ENCODE measurements at places on chromosomes 5 and 9.
A peak's percentile ranks its signal among the peaks of the same experiment; 100 is the strongest.

GRCh38 chr9:137544176-137544760 lies 5.9 kb downstream of the PNPLA7 start:
- DNase-seq: no peak

GRCh38 chr9:106929471-106930177 lies 66.7 kb downstream of the ZNF462 start:
- DNase-seq: no peak

DNA sequence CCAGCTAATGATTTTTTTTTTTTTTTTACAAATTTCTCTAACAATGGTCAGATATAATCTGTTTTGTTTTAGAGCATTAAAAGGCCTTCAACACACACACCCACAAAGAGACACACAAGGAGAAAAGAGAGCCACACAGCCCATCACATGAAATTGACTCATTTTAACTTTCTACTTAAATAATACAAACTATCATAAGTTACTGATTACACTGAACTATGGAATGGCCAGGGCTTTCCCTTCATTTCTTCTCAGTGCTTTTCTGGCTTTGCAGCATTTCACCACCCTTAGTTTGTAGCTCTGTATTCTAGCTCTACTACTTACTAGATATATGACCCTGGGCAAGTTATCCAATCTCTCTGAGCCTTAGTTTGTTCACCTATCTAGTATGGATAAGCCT lies 13.2 kb downstream of the REEP5 start:
- DNase-seq: no peak

DNA sequence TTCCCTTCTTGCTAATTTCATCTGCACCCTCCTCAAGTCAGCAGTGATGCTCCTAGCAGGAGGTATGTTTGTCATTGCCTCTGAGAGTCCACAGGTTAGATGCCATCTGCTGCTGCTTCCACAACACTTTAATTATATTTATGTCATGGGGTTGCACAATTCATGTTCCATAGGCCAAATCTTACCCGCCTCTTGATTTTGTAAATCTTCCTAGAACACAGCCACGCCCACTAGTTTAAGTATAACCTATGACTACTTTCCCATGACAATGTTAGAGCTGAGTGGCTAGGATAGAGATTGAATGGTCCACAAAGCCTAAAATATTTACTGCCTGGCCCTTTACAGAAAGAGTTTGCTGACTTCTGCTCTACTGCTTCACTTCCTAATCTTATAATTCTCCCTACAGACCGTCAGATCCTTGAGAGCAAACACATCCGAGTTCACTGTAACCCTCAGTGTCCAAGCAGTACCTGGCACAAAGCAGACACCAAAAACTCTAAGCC lies 21.1 kb downstream of the LIFR start:
- DNase-seq: no peak

DNA sequence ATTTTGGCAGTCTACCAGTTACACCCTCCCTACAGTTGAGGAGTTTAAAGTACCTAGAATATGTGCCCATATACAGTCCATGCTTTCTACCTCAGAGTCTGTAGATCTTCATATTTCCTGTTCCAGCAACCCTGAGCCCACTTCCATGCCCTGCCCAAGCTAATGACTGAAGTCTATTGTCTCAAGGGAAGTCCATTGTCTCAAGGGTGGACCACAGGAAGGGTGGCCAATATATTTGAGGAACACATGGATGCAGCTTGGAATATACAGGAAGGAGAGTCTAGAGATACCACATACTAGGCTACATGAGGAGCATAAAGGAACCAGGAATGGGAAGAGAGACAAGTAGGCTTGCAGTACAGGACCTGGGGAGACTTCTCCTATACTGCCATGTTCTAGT lies 274.4 kb downstream of the FER start:
- DNase-seq: no peak

DNA sequence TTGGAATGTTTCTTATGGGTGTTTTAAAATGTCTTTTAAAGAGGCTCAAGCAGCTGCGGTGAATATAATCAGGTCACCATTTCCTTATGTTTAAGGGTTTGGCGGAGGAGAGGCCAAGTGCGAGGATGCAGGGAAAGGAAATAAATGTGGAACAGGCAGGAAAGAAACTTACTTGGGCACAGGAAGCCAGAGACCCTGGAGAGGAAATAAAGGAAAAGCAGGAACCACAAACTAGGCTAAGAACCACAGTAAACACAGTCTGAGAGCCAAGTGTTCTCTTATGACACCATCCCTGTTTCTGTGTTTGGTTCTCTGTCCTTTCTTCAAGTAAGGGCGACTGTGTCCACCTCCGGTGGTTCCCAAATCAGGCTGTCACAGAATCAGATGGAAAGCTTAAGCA lies 166.5 kb downstream of the C9orf152 start:
- DNase-seq: no peak

DNA sequence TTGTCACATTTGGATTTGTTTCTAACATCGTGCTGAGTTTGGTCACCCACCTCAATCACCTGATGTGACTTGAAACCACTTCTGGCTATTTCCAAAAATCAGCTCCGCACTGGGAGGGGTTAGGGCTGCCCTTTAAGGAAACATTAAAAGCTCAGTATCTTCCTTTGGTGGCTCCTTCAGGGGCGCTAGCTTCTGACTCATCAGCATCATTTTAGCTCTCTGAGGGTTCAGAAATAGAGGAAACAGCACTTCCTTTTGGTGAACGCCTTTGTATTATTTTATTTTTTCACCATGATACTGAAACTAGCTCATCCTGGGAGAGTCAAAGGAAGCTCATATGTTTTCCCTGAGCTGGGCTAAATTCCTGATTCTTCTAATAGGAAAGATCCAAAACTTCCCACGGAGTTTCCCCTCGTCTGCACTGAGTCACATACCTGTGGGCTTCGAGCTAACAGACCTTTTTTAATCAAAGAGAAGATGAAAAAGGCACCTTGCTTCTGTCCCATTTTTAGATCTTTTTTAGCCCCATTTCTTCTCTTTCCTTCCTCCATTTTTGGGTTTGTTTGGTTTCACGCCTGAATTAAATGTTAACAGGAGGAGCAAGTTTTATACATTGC lies 48.2 kb downstream of the ROPN1L start:
- DNase-seq: no peak

DNA sequence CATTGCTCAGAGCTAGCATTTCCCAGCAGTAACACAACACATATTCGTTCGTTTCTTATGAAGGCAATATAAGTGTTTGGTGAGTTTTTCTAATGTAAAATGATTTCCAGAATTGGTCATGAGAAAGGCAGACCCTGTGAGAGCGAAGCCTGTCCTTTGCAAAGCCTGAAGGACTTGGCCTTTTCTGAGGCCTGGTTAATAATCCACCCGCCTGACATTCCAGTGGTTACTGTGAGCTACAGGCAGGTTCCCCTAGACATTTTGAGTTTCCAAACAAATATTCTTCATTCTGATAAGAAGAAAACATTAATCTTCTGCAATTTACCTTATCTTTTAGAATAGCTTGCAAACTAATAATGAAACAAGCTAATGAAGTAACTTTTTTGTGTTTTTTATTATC lies 38.0 kb downstream of the ADAMTS16 start:
- DNase-seq: no peak

DNA sequence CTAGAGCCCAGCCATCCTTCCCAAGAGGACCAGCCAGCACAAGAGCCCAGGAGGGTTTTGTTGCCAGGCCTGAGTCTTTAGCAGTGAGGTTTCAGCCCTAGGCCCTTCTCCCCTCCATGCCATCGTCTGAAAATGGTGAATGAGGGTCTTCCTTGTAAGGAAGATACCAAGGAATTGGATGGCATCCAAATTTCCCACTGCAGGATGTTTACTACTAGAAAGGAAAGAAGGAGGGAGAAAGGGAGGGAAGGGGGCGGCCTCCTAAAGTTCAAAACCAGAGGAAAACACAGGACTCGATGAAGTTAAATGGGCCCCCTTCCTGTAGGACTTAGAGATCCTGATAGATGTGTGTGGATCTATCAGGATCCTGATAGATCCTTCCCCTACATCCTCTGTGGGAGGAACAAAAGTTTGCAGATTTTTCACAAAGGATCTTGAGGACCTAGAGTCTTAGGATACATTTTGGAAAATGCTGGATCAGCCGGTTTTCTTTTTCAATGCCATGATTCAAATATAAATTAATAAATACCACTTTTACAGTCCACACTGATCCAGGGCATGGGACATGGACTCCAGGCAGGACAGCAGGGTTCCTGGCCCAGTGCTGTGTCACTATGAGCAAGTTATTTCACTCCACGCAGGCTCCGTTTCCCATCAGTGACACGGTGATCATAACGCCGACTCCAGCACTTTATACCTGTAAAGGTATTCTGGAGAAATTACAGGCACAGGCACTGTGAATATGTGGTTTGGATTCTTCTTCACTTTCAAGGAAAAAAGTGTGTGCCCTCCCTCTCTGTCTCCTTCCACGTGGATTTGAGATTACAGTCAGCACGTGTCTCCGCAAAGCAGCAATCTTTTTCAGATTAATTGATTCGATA lies 40.9 kb downstream of the C5orf15 start:
- DNase-seq: no peak

DNA sequence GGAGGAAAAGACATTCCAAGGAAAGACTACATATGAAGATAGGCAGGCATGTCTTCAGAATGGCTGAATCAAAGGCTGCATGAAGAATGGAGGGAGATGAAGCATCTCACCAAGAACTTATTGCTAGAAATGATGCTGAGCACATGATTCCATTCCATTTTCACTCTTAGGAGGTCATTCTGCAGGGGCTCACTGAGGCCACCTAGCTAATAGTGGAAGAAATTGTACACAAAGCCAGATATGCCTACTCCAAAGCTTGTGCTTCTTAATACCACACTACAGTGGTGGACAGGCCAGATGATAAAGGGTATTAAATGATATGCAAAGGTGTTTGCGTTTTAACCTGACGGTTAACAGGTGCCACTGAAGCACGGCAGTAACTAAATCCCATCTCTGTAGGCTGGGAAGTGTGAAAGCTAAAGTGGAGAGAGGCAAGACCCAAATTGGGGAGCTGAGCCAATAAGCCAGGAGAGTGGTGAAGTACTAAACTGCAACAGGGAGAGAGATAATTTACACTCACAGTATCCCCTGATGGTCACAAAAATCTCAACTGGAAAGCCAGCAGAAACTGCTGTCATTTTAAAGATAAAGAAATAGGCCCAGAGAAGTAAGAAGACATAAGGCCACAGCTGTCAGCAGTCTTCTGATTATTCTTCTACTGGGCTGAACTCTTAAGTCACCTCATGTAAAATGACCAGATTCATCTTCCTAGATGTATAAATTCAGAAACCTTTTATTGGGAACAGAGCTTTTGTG lies 14.6 kb downstream of the NDUFA8 start:
- DNase-seq: no peak

- no peak for DNase-seq
Observed at GRCh38 chr5:1796371-1797102, 3.1 kb downstream of the MRPL36 start.

DNA sequence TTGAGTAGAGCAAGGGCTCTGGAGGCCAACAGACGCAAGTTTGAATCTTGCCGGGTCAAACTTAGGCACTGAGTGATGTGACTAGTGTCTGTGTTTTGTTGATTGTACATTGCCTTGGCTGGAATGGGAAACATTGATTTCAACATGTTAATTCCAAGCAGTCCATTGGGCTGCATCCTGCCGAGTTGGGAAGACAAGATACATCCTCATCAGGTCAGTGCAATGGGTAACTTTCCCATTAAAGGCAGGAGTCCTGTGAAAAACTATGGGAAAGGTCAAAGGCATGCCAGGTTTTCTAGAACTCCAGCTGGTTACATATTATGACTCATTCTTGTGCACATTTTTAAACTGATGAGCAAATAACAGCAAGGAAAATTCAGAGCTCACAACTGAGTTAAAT lies 126.5 kb upstream of the ABCA1 start:
- DNase-seq: no peak

DNA sequence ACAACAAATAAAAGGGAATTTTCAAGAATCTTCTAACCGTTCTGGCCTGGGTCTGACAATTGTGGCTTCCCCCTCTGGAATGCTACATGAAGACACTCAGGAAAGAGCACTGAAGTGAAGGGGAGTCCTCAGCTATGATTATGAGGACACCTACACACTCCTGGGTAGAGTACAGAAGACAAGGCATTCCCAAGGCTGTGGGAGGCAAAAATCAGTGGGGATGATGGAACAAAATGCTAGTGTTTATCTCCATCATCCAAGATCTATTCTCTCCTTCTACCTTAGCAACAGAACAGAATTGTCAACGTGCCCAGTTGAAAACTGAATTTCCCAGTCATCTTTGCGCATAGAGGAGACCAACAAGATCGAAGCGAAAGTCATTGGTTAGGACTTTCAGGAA lies 130.1 kb upstream of the LARP1 start:
- no peak for DNase-seq

GRCh38 chr9:77097335-77097734 lies 77.9 kb downstream of the FOXB2 start:
- DNase-seq: no peak

DNA sequence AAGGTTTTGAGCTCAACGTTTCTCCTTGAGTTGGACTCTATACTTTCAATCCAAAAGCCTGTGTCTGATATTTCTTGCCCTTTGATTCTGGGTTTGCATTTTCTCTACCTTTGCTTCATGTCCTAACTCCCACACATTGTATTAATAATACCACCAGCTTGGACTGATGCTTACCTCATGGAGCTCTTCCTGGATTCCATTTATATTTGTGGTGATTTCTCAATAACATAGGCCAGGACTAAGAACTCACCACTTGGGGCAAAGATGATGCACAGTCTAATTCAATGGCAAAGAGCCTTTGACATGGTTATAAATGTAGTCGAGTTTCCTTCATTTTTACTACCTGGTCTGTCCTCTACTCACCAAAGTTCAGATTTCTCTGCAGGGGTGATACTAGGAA lies 27.5 kb upstream of the EFNA5 start:
- no peak for DNase-seq

DNA sequence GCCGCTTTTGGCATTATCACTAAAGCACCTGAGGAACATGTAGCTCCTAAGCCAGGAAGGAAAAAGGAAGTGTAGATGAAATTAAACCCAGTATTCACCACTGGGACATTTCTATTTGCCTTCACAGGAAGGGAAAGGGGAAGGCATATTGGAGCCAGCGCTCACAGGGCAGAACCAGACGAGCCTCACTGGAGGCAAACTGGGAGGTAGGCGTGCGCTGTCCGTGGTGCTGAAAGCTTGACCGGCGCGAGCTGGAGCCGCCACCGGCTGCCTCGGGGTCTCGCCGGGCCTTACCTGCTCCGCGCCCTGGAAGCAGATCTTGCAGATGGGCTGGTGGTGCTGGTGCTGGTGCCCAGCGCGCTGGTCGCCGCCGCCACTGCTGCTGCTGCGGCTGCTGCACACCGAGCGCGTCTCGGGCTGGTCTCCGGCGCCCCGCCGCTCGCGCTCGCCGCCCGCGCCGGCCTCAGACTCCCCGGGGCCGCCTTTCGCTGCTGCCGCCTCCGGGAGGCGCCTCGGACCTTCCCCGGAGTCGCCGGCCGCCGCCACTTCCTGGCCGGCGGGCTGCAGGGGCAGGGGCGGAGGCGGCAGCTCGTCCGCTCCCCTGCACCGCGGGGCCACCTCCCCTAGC lies 732 bp downstream of the MARCHF11 start:
- DNase-seq: peak; percentile 27
